Natural killer cell (primary cell): ENCODE measurements at places on chromosomes 16 and 17. TPM values are rescaled to one million over a fixed set of nuclear protein-coding genes. Genes with fewer than 3 reads are reported as not detected.

GRCh38 chr17:58968426-58969061 is 138.1 kb downstream of the TRIM37 start:
- no peak for DNase-seq

- no peak for DNase-seq
Measured at GRCh38 chr17:28907709-28908475, 5.0 kb upstream of the DHRS13 start.

GRCh38 chr17:8066841-8067775 is 20.4 kb downstream of the ALOX12B start:
- DNase-seq: no peak

The ALOXE3 gene
- not detected for total RNA-seq
